ENCODE measurements at places on chromosomes 6 and 20.
A peak's percentile ranks its signal among the peaks of the same experiment; 100 is the strongest.

DNA sequence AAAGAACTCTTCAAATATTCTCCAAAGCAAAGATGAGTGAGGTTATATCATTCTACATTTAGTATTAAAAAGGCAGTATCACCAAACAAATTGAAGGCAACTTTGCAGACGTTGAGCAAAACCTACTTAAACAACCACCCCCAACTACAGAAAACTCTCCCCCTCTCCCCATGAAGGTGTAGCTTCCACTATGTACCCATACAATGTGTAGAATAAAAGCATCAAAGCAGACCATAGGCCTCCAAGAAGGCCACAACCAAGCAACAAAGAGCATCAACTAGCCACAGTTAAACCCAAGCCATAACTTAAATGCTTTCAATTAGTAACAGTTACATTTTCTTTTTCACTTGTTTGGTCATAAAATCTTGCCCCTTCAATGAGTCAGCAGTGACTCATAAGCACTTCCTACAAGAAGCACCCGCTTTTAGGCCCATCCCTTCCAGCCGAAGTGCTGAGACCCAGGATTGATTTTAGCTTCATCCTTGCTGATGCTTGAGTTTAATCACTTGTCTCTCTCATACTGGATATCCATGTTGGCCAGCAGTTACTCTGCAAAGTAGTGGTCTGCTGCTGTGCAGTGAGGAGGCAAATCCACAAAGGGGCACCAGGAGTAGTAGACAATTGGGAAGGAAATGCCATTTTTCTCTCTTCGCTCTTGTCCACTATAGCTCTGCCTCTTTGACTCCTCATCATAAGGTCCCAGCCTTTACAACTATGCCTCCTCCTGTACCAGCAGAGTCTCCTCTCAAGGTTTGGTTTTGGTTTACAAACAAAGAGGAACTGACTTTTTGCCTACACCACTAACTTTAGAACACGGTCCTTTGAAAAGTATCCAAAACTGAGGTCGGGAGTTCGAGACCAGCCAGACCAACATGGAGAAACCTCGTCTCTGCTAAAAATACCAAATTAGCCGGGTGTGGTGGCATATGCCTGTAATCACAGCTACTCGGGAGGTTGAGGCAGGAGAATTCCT is 8.4 kb upstream of the NUP153 start:
- DNase-seq, result peak; percentile 99

DNA sequence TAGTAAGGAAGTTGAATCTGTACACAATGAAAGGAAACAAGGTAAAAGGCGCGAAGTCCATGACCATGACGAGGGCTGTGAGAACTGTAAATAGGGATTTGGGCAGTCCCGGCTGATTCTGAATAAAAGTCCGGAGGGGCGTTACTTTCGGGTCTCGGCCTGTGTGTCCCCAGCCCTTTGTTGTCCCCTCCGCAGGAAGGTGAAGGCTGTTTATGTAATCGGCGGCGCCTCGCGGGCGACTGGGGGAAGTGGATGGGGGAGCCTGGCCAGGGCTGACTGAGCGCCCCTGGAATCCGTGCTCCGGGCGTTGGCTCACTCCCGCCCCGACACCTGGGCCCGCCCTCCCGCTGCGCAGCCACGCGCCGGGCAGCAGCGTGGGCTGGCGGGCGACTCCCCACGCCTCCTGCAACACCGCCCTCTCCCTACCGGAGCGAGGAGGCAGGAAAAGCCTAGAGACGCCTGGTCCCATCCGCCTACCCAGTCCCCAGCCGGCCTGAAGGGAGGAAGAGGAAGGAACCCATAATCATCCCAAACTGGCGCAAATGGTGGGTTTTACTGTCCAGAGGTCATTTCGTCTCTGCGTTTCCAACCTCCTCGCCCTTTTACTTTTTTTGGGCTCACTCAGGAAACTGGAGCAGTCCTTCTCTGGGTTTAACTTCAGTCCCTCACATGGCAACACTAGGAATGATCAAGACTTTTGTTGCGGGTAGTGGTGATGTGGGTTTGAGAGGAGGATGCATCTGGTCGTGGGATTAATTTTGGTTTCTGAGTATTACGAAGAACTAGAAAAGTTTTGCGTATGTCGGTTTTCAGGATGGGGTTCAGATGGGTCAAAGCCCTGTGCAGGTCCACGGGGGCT is 12.1 kb downstream of the TRIM31 start:
- peak; percentile 42 for DNase-seq

DNA sequence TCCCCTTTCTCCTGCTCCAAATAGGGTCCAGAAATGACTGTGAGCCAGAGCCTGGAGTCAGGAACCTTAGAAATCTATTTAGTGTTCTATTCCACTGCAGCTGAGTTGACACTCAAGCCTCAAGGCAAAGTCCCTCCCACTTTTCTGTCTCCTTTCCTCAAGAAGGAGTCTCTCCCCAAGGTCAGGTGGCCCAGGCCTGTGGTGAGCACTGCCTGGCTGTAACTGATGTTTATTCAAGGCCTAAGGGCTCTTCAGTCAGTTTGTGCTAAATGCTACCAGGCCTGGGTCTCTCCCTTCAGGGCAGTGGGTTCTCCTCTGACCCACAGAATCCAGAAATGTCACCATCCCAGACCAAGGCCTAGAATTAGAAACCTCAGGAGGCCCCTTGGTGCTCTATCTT is 1042.9 kb upstream of the EPHA7 start:
- no peak for DNase-seq

GRCh38 chr20:37941332-37941731 is 38.4 kb downstream of the VSTM2L start:
- peak; percentile 34 for DNase-seq

DNA sequence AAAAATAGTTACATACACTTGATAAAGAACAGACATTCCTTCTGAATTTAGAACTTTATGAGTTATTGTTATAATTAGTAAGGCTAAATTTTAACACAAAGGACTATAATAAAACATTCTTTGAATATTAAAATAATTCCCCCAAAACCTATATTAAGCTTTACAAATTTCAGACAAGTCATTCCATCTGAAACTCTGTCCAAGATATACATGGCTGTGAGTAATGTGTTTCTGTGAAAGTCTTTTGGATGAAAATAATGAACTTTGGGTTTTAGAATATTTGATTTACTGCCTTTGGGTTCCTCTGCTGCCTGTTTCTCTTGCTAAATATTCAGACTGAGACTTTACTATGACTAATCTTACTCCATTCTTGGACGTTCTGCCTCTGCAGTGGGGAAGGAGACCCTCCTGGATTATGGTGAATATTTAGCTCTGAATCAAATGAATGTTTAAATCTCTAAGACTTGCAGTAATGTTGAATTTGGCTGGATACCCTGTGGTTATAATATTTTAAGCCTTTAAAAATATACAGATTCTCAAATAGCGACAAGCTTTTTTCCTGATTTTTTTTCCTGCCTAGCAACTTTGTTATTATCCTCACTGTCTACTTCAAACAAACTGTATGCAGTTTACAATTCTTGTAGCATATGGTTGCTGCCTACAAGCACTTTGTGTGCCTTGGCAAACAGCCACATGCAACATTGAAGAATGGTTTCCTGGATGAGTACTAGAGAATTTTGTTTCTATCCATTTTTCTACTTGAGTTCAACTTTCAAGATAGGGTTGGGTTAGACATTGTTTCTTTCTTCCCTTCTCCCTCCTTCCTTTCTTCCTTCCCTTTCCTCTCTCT is 51.4 kb downstream of the TXLNB start:
- no peak for DNase-seq

GRCh38 chr6:38587766-38588362 is 51.9 kb downstream of the BTBD9 start:
- no peak for DNase-seq

DNA sequence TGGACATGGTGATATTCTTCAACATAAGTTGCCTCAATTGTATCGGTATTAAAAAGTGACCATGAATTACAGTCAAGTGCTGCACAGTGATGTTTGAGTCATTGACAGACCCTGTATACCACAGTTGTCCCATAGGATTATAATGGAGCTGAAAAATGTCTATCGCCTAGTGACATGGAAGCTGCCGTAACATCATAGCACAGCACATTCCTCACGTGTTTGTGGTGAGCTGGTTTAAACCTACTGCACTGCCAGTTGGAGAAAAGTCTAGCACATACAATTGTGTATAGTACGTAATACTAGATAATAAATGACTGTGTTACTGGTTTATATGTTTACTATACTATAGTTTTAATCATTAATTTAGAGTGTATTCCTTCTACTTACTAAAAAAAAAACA is 150.2 kb downstream of the CDH26 start:
- DNase-seq, result peak; percentile 22

GRCh38 chr6:52858416-52858815 is 17.8 kb upstream of the GSTA5 start:
- DNase-seq, result no peak

DNA sequence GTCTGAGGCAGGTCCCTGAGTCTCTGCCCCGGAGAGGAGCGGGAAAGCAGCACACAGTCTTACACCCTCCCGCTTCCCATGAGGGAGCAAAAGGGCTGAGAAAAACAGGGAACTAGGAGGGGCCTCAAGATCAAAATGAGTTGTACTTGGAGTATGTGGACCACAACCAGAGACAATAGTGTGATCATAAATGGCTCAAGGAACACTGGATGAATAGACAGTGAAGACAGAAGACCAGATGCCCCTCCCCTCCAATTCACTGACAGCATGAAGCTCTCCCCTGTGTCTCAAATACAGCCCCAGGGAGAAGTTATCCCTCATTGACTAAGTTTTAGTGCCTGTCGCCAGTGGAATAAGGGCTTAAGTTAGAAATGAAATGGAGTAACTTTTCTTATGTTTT is 191.0 kb downstream of the TFAP2A start:
- no peak for DNase-seq

GRCh38 chr6:36781669-36782068 is 57.6 kb downstream of the CPNE5 start:
- no peak for DNase-seq

DNA sequence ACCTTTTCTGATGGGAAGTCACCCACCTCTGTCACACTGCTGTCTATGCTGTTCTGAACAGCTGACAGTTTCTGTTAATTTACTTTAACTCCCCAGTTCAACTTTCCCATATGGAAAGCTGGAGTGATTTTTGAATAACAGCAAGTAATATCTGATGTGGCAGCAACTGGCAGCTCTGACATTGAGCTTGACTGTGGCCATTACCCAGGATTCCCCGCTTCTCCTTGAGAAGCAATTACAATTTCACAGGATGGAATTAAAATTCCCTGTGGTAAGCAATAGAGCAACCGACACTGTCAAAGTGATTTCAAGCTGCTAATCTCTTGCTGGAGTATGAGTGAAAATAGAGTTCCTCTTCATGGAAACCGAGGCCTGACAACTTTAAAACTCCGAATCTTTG is 348.1 kb upstream of the SOX4 start:
- no peak for DNase-seq

All from ELR (cell line).